Stimulated activated CD8-positive, alpha-beta memory T cell treated with anti-CD3 and anti-CD28 coated beads, Interleukin-2, amount 100 ng/mL, for 48 hours (primary cell): ENCODE measurements at places on chromosomes 2 and 18.

GRCh38 chr2:214079032-214079431 is 331.8 kb upstream of the VWC2L start:
- DNase-seq, result no peak

GRCh38 chr2:172740856-172741255 is 5.2 kb downstream of the RAPGEF4 start:
- DNase-seq, result no peak

DNA sequence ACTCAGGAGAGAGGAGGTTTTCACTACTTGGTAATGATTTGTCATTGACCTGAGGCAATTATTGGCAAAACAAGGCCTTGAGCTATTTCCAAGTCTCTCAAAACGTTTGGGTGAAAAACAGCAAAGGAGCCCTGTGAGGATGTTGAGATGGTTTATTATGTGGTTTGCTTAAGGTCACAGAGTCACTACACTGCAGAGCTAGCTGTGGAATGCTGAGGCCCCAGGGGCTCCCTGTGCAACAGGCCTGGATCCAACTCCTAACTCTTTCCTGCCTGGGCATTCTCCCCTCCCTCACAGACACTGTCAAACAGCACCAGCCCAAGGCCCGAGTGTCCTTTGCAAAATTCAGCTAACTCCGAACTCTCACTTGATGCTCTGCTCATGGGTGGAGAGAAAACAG is 754.6 kb upstream of the SOX11 start:
- no peak for DNase-seq

- DNase-seq, result no peak
Measured at GRCh38 chr2:46871976-46872381, 43.6 kb downstream of the MCFD2 start.

DNA sequence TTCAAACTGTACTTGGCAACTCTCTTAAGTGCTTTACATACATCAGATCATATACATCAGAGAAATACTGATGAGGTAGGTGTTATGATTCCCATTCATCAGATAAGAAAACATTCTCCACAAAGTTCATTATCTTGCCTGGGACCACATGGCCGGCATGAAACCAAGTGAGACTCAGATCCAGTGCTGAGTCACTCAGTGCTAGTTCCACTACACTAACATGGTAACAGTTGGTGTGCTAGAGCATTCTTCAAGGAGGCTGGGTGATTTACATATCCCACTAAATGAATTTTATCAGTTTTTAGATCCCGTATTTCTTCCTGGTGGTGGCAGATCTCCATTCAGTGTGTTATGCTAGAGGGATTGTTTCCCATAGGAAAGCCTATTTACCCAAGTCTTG is 772.0 kb downstream of the CNTNAP5 start:
- DNase-seq, result no peak
